Omental fat pad (tissue), 4 donors: ENCODE measurements at places on chromosomes 3 and 15.

DNA sequence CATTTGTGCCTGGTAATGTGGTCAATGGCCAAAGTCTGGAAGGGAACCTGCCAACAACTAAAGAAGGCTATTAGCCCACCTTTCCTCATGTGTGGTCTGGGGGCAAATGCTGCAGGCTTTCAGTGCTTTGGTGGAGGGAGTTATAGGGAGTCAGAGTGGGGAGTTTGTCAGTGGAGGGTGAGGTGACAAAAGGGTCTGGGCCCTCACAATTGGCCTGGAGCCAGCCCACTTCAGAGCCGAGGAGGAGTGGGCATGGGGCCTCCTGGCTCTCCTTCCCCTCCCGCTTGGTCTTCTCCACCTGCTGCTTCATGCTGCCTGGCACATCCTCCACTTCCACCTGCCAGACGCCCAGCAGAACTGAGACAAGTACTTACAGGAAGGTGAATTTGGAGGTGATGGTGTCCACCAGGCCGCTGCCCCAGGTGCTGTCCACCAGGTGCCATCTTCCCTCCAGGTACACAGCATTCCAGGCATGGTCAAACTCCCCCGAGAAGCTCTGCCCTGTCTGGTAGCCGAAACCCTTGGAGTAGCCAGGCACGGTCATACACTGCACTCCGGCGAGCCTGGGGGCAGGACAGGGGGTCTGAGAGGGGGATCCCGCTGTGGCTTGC is 40.9 kb downstream of the KY start:
- no peak for DNase-seq

DNA sequence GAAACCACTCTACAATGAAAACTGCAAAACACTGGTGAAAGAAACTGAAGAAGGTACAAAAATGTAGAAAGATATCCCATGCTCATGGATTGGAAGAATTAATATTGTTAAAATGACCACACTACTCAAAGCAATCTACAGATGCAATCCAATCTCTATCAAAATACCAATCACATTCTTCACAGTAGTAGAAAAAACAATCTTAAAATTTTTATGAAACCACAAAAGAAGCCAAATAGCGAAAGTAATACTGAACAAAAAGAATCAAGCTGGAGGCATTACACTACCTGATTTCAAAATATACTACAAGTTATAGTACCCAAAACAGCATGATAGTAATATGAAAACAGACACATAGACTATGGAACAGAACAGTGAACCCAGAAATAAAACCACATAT is 36.9 kb downstream of the TXNRD3 start:
- no peak for DNase-seq

- DNase-seq: no peak
Observed at GRCh38 chr3:140148824-140149390, 213.9 kb downstream of the CLSTN2 start.

DNA sequence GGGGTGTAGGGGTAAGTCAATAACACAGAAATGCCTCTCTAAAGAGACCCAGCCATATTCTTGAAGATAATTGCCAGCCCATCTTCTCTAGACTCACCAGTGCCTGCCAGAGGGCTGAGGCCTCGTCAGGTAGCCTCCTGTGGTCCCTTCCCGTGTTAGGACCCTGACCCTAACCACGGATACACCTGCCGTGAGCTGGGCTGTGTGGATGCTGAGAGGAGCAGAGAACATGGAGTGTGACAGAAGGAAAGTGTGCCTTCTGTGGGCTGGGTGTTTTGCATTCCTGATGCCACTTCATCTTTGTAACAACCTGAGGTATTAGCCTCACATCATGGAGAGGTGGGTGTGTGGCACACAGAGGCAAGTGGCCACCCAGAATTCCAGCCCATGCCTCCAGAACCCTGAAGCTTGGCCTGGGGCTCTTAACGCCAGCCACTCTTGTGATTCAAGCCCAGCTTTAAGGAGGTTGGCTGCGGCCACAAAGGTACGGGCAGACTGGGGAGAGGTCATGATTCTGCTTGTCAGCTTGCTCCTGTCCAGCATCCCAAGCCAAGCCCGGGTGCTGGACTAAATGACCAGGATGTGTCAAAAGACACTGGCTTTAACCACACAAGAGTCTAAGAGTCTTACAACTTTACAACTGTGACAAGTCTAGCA is 21.1 kb upstream of the ABTB1 start:
- no peak for DNase-seq

DNA sequence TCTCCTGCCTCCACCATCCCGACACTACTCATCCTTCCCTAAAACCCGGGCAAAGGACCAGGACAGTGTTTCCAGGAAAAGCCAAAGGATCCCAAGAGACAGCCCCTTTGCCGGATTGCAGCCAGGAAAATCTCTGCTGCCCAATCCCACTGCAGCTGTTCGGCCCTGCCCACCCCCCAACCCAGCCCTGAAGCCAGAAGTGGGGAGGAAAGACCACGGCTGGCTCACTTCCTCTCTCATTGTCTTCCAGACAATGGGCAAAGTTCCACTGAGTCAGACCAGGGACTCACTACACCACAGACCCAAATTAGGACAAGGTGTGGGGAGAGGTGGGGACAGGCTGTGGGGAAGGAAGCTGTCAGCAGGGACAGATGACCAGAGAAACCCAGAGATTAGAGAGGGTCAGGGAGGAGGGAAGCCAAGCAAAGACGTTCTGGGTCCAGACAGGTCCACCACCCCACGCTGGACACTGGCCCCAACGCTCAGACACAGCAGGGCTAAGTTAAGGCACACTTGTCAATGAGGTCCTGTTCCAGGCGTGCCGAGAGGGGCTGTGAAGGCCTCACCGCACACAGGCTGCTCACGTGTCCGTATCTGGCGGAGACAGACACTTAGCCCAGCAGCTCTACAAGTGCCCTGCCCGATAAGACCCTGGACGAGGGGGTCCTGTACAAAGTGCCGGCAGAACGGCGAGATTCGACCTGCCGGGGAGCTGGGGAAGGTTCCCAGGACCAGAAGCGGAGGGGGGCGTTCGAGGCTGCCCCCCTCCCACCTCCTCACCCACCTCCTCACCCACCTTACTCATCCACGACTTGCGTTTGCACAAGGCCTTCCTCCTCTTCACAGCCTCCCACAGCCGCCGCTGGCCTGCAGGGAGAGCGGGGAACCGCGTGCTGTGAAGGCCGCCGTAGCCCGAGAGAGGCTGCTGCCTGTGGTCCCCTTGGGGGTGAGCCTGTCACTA is 21.9 kb downstream of the TNK2 start:
- no peak for DNase-seq

DNA sequence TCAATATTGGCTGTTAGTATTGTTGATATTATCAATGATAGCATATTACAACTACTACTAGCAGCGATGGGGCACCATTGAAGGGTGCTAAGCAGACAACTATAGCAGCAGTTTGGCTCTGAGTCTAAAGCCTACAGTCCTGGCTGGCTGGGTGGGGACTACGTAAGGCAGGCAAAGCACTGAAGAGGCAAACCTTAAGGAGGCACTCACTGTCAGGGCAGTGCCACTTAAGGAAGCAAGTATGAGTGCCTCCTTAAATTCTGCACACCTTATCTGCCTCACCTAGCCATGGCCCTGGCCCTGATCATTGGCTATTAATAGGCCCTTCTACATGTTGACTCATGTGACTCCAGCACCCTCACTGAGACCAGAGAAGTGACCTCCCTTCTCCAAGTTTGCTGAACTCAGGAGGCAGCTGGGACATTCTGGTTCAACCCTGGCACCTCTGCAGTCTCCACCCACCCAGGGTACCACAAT is 20.6 kb downstream of the CDCP1 start:
- DNase-seq: no peak

- no peak for DNase-seq
Observed at GRCh38 chr3:124209426-124209825, 217.5 kb upstream of the ROPN1 start.

DNA sequence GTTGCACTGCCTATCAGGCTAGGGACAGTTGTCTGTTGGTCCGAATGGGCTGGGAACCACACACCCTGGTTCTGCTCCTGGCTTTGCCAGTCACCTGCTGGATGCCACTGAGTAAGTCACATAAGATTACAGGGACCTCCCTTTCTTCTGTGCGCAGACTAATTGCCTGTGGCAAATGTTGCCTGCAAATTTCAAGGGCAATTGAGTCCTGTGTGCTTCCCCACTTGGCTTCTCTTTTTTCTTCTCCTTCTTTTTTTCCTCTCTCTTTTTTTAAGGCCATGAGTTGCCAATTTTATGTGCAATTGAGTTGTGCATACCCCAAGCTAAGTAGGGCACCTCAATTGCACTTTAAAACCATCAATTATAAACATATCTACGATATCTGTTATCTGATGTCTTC is 963.4 kb downstream of the MCTP2 start:
- no peak for DNase-seq

DNA sequence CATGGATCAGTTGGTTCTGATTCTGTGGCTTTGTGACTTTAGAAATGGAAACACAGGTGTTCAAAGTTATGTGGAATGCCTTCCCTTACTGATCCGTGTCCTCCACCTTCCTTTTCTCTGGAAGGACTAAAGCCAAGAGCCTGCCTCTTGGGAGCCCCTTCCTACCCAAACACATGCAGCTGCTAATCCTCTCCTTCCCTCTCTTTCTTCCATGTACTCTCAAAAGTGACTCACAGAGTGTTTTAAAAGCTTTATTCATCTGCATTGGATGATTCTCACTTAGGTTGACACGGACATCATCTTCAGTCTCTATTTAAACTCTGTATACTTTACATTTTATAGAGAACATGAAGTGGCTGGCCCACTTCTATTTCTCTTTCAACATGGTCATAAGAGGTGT is 856.5 kb upstream of the ARPP21 start:
- no peak for DNase-seq

- no peak for DNase-seq
Observed at GRCh38 chr3:101836652-101837598, 12.4 kb upstream of the NFKBIZ start.

- no peak for DNase-seq
Observed at GRCh38 chr3:106458952-106459351, 590.1 kb upstream of the CBLB start.

GRCh38 chr3:120429921-120430361 is 20.9 kb downstream of the FSTL1 start:
- DNase-seq: no peak

DNA sequence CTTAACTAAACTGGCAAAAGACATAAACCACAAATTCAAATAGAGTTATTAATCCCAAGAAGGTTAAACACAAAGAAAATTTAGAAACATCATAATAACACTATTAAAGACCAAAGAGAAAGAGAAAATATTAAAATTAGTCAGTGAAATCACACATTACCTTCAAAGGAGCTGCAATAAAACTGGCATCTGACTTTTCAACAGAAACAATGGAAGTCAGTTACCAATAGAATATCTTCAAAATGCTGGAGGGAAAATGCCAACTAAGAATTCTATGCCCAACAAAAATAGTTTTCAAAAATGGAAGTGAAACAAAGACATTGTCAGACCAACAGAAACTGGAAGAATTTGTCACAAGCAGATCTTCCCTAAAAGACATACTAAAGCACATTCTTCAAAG is 68.7 kb upstream of the RNF7 start:
- no peak for DNase-seq
